ENCODE measurements at places on chromosomes 4 and X.

- DNase-seq, result no peak
Measured at GRCh38 chr4:27577951-27578350, 717.3 kb downstream of the STIM2 start.

DNA sequence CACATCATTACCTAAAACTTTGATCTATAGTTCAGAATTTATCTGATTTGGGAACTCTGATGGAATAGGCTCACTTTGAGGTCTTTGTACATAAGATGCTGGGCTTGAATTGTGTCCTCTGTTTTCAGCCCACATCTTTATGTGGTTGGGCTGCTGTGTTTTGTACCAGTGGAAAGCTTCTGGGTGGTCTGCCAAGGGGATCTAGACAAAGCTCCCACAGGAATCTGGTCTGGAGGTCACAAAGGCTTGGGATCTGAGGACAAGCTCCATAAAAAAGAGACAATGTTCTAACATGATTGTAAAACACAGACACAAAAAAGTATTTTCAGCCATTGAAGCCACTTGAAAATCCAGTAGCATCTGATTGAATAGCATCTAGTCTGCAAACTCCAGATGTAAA lies 393.5 kb upstream of the PITX2 start:
- no peak for DNase-seq

DNA sequence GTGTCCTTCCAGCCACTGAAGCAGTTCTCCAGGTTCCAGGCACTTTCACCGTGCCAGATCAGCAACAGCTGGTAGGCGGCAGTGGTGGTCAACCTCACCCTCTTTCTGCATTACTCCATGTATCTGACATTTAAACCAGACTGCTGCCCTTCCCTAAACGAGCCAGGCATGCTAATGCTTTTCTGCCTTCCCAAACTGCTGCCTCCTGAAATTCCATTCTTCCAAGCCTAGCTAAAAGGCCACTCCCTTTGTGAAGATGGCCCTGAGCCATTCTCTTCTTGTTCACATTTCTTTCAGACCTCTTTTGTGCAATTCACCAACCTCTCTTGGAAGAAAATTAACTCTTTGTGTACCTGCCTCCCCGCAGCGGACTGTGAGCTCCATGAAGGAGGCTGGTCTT lies 73.7 kb downstream of the CHST7 start:
- DNase-seq, result no peak

GRCh38 chr4:186227221-186227620 lies at the start of gene KLKB1:
Gene KLKB1, plus strand, starts transcription at chr4:186227507. Its CDS starts 689 bp downstream, at chr4:186228196.
- DNase-seq, result no peak

GRCh38 chrX:100747703-100748102 lies 15.8 kb upstream of the SYTL4 start:
- DNase-seq, result no peak

DNA sequence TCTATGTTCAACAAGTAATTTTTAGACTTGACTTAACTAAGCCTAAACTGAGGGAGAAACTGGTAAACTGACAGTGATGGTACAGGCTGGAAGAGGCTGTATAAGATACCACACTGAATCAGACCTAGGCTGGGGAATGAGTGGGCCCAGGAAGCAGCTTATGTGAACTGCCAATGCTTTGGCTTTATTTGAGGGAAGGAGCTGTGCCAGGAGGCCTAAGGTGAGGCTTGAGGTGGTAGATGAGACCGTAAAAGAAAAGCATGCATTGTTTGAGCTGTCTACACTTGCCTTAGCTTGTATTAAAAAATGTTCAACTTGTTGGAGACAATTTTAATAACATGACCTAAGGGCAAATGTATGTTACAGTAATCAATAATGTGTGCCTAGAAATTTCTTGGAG lies 96.2 kb downstream of the RS1 start:
- DNase-seq, result no peak

DNA sequence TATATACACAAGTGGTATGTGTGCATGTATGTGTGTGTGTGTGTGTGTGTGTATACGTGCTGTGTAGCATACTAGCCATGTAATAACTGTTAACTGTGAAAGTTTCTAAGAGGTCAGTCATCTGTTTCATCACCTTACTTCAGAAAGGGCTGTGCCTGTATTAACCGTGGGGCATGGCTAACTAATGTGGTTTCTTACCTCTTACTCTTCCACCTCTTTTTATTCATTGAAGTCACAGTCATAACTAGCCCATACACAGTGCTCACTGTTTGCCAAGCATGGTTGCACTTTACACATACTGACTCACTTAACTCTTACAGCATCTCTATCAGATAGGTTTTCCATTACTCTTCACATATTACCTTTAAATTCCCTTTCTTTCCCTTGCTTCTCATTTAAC lies 23.7 kb upstream of the LRAT start:
- DNase-seq, result no peak

DNA sequence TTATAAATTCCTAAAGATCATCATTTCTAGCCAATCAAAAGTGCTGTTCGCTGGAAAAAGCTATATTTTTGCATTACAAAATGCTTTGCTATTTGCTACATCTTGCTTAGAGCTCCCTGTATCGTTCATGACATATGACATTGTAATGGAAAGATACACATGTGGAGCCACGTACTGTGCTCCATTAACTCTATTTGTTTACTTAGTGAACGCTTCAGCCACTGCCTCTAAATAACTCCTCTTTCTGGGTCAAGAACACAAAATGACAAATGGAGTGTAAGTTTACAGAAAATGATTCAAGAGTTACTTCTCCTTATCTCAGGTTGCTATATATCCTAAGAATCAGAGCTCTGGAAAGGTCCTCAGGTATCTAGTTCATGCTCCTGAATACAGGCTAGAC lies 329.1 kb upstream of the SMIM31 start:
- no peak for DNase-seq

DNA sequence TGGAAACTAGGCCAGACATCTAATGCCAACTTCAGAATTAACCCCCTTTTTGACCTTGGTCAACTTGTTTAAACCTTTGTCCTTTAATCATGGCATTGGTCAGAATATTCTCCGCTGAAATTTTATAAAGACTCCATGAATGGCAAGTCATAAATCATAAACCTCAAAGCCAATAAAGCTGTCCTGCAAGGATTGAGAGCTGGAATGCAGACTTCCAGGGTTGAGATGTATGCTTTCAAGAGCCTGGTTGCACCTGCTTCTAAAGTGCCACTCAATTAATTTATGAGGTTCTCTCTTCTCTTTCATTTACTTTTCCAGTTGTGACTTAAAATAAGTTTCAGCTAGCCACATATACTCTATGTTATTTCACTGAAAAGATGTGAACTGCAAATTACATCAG lies 136.2 kb upstream of the HCCS start:
- no peak for DNase-seq

- DNase-seq, result no peak
Measured at GRCh38 chr4:14562901-14563300, 439.4 kb upstream of the CPEB2 start.

DNA sequence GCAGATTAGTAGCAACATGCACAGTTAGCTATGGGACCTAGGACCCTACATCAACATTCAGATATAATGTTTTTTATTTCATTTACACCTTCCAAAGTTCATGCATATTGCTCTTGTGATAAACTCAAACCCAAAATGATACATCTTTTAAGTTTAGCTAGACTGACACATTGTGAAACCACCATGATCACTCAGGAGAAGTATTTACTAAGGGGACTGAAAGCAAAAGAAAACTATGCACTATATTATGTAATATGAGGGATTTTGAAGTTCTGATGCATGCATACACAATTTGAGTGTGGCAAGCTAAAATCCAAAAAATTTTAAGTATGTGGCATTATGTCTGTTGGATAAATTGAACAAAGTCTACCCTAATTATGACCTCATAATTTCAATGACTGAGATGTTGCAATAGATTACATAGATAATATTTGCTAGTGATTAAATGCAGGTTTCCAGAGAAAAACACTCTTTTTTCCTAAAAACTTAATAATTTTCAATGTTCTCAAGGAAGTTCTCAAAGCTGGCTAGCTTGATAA lies 914.8 kb upstream of the GRIA3 start:
- DNase-seq, result no peak

DNA sequence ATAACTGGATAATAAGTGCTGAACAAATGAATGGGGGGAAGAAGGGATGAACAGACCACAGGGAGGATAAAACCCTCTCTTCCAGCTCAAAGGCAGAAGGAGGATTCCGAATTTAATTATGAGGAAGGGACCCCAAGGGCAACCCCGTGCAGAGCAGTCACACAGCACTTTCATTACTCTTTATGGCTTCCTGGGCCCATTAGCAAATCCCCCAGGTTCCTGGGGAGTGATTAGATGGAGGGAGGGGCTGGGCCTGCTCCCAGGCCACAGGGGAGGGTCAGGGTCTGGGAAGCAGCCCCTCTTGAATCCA lies 67.1 kb downstream of the PPP2R2C start:
- DNase-seq, result no peak

DNA sequence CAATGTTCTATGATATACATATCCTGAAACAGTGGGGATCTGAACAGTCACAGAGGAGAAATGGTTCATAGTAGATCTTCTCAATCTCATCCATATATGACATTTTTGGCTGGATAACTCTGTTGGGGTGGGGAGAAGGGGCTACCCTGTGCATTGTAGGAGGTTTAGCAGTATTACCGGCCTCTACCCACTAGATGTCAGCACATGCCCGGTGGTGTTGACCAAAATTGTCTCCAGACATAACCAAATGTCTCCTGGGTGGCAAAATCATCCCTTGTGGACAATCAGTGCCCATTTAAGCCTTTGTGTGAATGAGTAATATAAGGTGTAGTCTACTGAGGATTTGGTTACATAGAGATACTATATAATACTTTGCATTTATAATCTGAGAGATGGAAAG lies 89.9 kb downstream of the PLS3 start:
- DNase-seq, result no peak

GRCh38 chr4:183909801-183910200 lies 4.7 kb downstream of the STOX2 start:
- DNase-seq, result no peak

- DNase-seq, result no peak
Measured at GRCh38 chr4:14792702-14793227, 209.5 kb upstream of the CPEB2 start.

DNA sequence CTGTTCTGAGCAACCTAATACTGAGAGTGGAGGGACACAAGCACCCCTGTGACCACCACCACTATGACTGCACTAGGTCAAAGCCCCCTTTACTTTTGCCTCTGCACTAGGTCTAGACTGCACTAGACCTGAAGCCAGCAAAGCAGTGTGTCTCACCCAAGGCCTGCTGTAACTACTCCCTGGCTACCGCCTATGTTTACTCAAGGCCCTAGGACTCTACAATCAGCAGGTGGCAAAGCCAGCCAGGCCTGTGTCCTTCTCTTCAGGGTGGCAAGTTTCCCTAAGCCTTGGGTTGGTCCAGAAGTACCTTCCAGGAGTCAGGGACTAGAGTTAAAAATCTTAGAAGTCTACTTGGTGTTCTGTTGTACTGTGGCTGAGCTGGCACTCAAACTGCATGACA lies 15.9 kb downstream of the RAB33B start:
- no peak for DNase-seq

DNA sequence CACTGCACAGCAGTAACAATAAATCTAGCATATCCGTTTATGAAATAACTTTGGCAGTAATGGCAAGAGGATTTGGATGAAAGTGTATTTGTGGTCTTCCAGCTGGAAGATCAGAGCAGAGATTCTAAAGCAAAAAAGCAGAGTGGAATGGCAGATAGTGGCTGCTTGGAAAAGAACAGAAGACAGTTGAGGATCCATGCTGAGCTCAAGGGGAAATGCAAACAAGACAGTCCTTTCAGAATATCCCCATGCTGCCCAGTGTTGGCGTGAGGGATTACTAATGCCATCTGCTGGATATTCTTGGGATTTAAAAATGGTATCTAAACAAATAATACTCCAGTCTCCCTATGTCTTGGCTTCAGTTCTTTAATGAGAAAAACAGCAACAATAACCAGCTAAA lies 629.1 kb upstream of the ATOH1 start:
- DNase-seq, result no peak

- no peak for DNase-seq
Measured at GRCh38 chr4:165312506-165312905, 15.0 kb upstream of the MSMO1 start.

GRCh38 chrX:22073928-22074327 lies 41.8 kb downstream of the PHEX start:
- no peak for DNase-seq

DNA sequence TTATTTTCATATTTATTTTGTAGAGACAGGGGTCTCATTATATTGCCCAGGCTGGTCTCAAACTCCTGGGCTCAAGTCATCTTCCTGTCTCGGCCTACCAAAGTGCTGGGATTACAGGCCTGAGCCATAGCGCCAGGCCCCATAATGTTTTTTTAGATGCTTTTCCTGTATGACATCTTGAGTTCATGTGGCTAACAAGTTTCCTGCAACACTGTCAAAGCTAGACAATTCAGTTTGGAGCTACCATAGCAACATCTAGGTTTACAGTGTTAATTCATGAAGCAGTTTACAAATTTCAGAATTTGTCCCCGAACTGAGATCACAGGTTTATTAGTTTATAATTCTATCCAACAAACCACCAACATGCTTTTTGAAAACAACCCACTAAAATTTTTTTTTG lies 6.4 kb upstream of the IL13RA2 start:
- DNase-seq, result no peak

DNA sequence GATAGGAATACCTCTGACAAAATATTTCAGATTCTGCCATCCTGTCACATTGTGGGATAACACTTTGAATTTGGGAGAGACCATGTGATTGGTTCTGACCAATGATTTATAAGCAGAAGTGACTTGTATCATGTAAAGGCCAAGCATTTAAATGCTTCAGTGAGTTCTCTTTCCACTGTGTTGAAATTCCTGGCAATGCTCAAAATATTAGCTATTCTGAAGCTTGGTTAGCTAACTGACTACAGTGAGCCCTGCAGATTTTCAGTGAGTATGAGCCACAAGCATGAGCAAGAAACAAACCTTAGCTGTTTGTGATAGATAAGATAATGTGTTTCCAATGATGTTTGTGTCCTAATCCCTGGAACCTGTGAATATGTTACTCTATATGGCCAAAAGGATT lies 562.8 kb upstream of the AADAT start:
- no peak for DNase-seq

DNA sequence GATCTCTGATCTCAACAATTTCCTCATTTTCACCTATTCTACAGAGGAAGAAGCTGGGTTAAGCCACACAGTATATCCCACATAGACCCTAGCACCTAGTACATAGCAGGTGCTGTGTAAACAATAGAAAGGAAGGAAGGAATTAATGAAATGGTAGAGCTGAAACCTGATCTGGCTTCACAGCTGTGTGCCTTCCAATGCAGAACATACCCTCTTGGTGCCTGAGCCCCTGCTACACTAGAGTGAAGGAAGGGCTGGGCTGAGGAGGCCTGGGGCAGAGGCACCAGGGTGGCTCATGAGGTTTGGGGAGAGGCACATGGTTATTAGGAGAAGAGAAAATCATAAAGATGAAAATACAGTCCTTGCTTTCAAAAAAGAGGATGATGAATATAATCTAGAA lies 21.3 kb downstream of the LRRC66 start:
- no peak for DNase-seq

DNA sequence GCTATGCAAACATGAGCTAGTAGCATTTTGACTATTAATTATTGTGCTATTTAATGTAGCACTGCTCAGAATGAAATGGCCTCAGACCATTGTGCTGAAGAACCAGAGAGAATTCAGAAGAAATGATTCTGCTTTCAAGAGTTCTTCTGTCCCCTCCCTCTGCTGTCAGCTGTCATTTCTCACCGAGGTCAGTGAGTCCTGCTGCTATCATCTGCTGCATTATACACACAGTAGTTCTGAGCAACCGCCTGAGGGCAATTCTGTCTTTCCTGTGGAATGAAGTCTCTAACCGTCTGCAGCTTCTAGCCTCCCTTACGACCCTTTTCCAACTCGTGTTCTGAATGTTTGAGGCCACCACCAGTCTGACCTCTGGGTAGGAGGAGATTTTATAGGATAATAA lies 249.4 kb downstream of the HNRNPD start:
- no peak for DNase-seq

Data from activated T-cell treated with anti-CD3 and anti-CD28 coated beads, Interleukin-2, amount 50 U/mL, for 4 hours (primary cell).